ENCODE measurements at places on chromosomes 7 and 10.

- no peak for DNase-seq
Observed at GRCh38 chr10:97022616-97023015, 163.1 kb downstream of the SLIT1 start.

- no peak for DNase-seq
Observed at GRCh38 chr7:7228967-7229366, 46.6 kb downstream of the C1GALT1 start.

GRCh38 chr7:149199234-149199995 lies 4.1 kb downstream of the ZNF282 start:
- no peak for DNase-seq

- DNase-seq: no peak
Observed at GRCh38 chr7:21903020-21903786, 42.5 kb downstream of the CDCA7L start.

DNA sequence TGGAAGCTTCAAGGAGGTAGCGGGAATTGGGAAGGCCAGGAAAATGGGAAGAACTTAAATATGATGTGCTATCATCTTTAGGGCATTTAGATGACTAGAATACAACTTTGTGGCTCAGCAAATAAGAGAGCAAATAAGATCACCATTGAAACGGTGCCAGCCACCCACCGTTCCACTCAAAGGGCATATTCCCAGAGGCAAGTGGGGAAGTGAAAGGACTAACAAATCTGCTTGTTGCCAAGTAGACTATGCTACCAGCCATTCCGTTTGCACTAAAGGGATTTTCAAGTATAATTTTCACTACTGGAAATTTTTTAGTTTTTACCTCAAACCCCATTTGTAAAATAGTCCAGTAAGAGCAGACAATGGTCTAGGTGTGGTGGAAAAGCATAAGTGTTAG lies 4.0 kb upstream of the PPP1R3C start:
- DNase-seq: no peak

DNA sequence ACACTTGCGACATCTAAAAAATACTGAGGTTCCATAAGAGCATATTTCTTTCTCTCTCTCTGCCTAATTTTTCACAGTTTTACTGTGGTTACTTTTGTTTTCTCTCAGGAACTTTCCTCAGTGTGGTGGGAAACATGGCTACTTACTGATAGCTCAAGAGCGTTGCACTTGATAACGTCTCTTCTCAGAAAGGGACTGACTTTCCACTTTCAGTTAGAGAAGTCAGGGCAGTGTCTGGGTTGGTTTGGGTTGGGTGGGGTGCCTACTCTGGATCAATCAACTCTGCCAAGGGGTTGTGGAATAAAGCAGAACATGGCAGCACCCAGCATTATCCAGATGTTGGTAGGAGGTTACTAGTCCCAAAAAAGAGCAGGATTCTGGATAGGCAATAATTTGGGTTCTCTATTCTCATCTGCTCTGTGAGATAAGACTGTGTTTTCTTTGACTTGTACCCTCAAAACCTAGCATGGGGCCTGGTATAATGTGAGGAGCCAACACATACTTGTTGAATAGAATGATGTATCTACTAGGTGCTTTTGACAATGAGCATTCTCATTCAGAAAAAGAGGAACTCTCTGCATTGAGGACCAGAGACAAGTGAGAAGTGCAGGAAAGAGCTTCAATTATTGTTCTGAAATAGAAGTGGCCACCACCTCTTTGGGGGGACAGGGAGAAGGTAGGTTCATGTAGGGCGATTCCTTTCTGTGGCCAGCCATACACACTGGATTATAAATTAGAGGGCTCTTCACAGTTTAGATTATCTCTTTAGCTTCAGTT lies 315.7 kb downstream of the REEP3 start:
- DNase-seq: no peak

DNA sequence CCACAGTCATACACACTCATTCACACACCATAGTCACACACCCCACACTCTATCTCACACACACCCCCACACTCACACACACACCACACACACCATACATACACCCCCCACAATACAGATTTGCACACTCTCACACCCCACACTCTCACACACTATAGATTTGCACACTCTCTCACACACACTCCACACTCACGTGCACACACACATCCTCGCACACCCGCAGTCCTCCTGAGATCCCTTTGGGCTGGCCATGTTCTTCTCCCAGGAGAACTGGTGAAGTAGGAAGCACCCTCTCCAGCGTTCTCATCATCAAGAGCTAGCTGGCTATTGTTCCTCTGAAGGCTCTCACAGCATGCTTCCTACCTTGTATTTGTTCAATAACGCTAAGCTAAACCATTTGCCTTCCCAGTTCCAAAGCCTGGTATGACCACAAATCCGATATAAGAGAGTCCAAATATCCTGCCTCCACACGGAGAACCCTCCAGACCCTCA lies 86.2 kb downstream of the HECW1 start:
- no peak for DNase-seq

GRCh38 chr10:35413985-35414861 lies 77.9 kb downstream of the CCNY start:
- no peak for DNase-seq

- no peak for DNase-seq
Observed at GRCh38 chr10:58299580-58299979, 30.6 kb downstream of the CISD1 start.

DNA sequence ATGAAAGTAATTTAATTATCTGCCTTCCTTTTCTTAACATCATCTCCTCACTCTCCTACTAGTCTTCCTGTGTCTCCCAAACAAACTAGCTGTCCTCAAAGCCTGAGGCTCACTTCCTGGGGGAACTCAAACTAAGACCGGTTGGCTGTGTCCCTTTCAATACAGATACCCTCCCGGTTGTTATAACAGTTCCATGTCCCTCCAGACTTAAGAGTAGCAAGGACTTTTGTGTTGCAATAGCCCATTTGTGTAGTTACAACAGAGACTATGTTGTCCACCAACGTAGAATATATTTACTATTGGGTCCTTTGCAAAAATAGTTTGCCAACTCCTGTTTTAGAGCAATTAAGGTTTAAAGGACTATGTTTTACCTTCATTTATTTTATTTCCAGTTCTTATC lies 8.6 kb upstream of the TARP start:
- DNase-seq: no peak

DNA sequence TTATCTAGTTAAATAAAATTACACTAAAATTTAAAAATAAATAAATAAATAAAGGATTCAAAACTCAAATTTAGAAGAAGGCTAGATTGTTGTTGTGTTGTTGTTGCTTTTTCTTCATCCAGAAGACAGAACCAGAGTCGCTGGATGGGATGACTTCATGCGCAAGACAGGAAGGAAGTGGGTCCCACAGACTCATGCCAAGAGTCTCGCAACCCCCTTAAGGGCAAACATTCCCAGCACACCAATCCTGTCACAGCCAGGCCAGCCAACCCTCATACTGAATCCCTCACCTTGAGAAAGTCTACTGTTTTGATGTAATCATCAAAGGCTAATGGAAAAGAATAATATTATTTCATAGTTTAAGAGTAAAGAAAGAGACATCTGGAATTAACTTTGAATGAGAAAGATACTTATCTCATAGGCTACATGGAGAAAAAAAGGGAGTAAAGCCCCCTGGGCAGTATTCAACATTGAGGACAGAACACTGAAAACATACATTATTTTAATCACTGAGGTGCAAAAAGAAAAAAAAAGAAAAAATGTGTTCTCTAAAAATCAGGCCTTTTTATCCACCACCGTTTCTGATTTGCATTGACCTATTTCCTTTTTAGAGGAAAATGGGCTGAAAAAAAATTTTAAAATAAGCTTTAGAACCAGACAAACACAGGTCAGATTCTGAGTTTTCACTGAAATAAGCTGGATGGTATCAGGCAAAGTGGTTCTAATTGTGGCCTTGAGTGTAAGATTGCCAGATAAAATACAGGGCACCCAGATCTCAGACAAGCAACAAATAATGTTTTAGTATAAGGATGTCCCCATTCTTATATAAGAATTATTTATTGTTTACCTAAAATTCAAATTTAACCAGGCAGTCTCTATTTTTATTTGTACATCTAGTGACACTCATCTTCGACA lies 826.5 kb downstream of the TNS3 start:
- DNase-seq: no peak

- no peak for DNase-seq
Observed at GRCh38 chr10:13709931-13710650, 123.3 kb downstream of the PRPF18 start.

GRCh38 chr10:120949609-120950031 lies 98.5 kb downstream of the WDR11 start:
- DNase-seq: no peak

DNA sequence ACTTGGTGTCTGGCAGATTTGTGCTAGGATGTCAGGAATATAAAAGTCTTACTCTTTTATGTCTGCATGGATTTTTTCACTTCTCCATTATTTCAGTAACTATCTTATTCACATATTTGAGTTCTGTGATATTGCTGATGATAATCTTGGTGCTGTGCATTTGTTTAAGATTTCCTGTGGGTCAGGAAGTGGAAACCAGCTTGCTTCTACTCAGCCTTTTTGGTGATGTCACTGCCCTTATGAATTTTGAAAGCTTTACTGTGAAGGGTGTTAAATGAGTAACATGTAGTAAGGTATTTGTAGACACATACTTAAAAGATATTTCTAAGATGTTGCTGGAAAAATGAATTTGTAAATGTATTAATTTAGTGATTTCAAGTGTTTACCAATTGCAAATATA lies 69.5 kb upstream of the VOPP1 start:
- DNase-seq: no peak

DNA sequence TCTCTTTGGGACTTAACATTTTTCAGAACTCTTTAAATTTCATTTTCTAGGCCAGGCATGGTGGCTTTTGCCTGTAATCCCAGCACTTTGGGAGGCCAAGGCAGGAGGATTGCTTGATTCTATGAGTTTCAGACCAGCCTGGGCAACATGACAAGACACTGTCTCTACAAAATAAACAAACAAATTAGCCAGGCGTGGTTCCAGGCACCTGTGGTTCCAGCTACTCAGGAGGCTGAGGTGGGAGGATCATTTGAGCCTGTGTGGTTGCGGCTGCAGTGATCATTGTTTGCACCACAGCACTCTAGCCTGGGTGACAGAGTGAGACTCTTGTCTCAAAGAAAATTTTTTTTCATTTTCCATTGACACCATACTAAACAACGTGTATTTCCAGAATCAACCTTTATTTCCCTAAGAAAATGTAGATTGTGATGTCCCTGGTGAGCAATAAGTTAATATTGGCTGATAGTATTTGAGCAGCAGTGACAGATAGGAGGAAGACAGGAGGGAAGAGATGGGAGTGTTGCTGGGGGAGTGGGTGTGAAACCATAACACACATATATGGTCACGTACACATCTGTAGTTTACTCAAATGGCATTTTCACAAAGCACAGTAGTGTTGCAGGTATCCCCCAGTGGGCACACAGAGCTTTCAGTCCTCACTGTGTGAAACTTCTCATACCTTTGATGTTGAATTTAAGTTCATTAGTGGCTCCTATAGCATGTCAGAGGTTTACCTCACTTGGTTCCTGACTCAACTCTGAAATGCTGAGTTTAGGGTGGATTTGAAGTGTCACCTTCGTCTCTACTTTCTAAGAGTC lies 205.6 kb downstream of the AUTS2 start:
- no peak for DNase-seq

GRCh38 chr7:36928718-36929117 lies 204.4 kb upstream of the AOAH start:
- DNase-seq: no peak

DNA sequence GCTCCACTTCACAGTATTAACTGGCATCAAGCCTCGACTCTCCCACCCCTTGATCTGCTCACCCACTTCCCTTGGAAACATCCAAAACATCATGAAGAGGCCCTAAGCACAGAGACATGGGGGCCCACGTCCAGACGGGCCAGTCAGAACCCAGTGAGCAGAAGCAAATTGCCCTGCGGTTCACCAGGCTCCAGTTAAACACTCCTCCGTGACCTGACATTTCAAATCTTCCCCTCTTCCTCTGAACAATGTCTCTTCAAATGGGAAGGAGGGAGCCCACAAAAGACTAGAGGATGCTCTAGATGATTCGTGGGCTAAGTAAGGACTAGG lies 44.8 kb downstream of the CLEC2L start:
- DNase-seq: no peak

DNA sequence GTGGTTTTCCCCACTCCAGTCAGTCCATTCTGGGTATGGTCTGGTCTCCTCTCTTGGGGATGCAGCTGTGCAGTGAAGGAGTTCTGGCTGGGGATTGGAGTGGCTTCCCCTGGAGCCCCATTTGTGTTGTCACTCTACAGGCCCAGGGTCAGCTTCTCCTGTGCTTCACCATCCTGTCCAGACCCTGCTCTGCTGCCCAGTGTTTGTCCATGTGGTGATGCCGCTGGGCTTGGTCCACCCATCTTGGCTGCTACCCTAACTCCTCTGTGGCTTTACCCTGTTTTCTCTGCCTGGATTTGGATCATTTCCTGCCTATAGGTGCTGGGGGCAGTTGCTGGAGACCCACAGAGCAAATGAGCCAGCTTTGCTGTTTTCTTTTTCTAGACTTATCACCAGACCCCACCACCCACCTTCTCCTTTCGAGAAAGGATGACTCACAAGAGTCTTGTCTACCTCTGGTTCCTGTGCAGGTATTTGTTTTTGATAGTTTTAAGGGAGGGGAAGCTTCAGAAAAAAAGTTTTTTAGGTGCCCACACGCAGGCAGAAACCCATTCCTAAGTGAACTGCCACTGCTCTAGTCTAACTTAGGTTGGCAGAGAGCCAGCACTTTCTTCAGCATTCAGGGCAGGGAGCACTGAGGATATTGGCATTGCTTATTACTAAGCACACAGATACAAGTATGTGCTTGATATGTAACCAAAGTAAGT lies 8.5 kb downstream of the ZDHHC16 start:
- DNase-seq: no peak

DNA sequence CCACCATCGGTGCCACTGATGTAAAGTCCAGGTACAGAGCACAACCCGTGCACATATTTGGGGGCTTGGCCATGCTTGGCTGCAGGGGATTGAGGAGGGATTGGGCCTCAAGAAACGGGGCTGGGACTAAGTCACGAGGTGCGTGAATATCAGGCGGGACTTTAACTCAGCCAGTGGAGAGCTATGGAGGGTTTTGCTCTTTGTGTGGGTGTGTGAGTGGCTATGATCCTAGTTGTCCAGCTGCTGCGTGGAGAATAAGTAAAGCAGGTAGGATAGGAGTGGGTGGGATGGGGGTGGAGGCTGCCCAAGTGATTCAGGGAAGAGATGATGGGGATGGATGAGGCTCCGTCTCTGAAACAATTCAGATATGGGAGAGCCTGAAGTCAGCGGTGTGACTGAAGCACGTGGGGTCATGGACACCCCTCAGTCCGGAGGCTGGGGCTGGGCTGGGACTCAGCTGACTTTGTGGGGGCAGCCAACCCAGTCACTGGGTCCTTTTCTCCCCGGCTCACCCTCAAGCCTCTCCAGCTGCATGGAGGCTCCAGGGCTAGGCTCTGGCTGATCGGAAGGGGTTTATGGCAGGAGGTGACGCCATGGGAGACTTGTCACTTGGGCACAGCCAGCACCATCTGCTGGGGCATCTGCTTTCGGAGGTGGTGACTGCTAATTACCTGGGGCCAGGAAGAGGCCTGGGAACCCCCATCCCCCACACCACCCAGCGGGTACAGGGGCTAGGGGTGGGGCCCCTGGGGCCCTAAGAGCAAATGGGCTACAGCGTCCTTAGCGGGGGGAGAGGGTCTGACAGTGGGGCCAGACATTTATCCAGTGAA lies 1.7 kb upstream of the LFNG start:
- no peak for DNase-seq

GRCh38 chr7:112282476-112283188 lies 76.1 kb downstream of the ZNF277 start:
- DNase-seq: no peak
